Naive thymus-derived CD4-positive, alpha-beta T cell (primary cell): ENCODE measurements at places on chromosomes 1 and 21. TPM values are rescaled to one million over a fixed set of nuclear protein-coding genes. Genes with fewer than 3 reads are reported as not detected.

NBPF4 gene
- not detected for polyA plus RNA-seq

SEC16B gene
- not detected for polyA plus RNA-seq

OR2T35 gene
- polyA plus RNA-seq, result not detected

VWA1 gene
- polyA plus RNA-seq, result not detected

JAM2 gene
- polyA plus RNA-seq, result 0.04 TPM

BEST4 gene
- polyA plus RNA-seq, result not detected

SEMA6C gene
- 0.56 TPM for polyA plus RNA-seq

F5 gene
- polyA plus RNA-seq, result 1.2 TPM

FAM72D gene
- not detected for polyA plus RNA-seq

LIN28A gene
- polyA plus RNA-seq, result not detected

NR1I3 gene
- polyA plus RNA-seq, result not detected

INAVA gene
- not detected for polyA plus RNA-seq

ATP6V1G3 gene
- not detected for polyA plus RNA-seq

DCST1 gene
- not detected for polyA plus RNA-seq

- DNase-seq, result no peak
Observed at GRCh38 chr1:88662723-88663122, 21.4 kb upstream of the PKN2 start.

DNA sequence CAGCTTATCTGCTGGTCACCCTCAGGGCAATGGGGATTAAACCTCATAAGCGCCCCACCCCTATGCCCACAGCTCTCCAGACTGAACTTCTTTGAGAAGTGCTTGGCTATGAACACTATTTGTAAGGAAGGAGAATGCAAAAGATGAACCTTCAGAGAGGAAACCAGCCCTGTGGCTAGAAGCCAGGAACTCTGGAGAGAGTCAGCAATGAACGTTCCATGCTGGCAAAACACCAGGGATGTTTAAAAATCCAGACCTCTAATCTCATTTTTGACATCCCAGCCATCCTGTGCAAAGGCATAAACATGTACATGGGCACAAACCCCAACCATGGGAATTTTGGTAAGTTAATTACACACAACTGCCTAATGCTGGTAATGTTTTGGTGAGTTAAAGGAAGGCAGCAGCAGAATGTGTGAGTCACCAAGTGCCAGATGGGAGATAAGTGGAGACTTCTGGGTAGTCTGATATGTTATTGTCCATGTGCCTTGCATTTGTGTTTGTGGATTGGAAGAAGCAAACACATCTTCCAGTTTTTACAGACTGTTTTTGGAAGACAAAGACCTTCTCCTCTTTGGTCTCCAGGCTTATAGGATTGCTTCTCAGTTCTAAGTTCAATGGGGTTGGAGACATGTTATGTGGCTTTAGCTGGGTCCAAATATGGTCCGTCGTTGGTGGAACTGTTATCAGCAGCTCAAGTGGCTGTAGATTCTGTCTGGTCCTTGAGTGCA lies 174.1 kb upstream of the ETV3 start:
- DNase-seq, result no peak

DNA sequence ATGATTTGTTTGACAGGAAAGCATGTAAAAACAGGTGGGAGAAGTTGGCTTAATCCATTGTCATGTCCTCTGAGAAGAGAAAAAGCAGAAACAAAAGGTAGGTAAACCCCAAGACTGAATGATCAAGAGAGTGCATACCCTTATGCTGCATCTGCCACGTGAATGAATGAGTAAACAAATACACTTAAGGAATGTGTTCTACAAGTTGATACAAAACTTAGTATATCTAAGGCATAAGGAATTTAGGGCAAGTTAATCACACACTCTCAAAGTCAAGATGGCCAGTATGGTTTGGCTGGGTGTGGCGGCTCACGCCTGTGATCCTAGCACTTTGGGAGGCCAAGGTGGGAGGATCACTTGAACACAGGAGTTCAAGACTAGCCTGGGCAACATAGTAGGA lies 34.2 kb downstream of the HMCN1 start:
- DNase-seq, result no peak

DNA sequence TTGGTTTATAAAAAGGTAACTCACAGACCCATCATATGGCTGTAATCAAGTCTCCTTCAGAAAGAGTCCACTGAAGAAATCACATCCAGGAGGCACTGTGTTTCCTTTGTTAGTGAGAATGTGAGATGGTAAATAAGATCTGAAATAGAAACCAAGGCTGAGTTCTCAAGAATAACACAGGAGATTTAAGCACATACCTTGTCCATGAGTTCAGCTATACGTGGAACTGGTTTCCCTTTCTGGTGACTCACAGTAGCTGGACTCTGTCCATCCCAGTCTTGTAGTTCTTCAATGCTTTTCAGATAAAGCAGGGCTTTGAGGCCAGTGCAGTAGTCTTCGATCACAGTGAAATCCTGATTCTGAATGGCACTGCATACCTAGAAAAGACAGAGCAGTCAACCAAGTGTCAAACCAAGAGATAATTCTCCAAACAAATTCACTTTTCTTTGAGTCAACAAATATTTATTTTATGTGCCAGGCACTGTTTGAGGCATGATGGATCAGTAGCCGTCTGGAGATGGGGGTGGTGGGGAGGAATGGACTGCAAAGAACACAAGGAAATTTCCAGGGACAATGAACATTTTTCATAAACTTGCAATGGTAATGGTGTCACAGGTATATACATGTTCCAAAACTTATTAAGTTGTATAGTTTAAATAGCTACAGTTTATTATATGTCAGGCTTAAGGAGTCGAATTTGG lies 471.4 kb downstream of the PTBP2 start:
- no peak for DNase-seq

DNA sequence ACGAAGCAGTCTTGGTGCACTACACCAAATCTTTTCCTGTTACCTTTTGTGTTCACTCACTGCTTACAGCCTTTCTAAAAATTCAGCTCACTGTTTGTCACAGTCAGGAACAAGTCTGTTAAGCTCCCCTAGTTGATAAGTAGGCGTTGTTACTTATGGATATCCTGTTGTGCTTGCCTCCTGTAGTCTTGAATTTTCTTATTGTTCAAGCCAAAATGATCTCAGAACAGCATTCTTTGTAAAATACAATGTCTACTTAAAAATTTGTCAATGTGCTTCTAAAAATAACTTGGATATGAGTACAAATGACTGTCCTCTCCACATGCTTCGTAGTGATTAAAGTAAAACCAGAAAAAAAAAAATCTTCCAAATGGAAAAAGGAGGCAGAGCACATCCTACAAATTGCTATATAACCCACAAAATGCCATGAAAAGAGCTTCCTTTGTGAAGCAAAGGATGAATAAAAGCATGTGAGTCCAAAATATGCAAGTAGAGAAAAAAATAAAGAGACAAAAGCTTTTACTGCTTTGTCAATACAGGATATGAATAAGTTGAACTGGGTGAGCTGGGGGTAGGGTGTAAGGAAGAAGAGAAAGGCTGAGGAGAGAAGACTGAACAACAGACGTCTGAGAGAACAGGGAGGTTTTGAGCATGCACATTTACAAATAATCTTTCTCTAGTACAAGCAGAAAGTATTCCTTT lies 228.9 kb upstream of the ADGRL4 start:
- no peak for DNase-seq

- DNase-seq, result no peak
Observed at GRCh38 chr1:230381049-230381467, 45.1 kb downstream of the PGBD5 start.

DNA sequence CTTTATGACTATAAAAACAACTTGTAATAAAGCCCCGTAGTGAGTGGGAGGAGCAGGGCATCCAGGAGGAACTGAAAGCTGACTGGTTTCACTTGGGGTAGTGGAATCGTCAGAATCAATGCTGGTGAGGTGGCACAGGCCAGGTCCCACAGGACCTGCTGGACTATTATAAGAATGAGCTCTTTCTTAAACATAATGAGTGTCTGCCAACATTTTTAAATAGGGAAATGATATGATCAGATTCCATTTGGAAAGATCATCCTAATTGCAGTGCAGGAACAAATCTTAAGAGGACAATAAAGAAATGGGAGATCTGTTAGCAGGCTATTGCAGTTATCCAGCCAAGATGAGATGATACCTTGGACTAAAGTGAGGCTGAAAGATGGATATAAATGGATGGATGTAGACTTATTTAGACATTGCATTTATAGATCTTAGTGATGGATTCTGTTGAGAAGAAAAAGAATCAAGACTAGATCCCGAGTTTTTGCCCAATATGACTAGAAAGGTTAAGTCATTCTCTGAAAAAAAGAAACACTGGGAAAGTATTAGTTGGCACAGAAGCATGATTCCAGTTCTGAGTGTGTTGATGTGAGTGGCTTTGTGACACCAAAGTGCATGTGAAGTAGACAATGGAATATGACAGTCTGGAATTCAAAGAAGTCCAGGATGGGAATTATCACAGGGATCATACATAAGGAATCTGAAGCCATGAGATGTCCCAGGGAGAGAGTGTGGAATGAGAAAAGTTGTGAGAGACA lies 153.3 kb upstream of the SGIP1 start:
- DNase-seq, result no peak

DNA sequence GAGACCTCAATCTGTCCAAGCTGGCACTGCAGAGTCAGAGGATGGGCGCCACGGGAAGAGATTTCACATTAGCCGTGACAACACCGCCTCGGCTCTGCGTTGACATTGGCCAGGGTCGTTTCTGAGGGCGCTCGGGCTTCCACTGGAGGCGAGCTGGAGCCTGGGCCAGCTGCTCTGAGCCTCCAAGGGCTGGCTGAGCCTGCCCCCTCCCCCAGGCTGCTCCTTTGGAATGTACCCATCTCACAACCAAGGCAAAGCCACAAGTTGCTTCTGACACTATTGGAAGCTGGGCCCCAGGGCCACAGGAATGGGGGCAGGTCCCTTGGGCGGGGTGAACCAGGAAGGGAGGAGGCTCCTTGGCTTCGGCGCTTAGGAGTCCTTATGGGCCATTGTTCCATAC lies 12.7 kb downstream of the GPR3 start:
- no peak for DNase-seq

GRCh38 chr1:98336472-98337083 lies 324.9 kb upstream of the SNX7 start:
- DNase-seq, result no peak

DNA sequence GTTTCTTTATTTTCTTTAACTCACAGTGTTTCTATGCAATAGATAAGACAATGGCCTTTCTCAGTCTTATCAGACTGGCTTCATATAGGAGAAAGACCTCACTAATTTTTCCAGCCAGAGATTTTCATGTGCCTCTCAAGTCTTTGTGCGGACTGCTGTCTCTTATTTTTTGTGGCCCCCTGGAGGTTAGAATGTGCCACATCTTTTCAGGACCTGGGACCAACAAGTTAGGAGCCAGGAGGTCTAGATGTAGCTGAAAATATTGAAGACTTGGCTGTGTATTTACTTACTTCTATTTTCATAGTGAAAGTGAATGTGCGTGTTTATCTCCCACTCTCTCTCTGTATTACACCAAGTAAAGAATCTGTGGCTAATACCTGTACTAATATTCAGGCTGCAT lies 42.1 kb upstream of the CFHR3 start:
- no peak for DNase-seq

DNA sequence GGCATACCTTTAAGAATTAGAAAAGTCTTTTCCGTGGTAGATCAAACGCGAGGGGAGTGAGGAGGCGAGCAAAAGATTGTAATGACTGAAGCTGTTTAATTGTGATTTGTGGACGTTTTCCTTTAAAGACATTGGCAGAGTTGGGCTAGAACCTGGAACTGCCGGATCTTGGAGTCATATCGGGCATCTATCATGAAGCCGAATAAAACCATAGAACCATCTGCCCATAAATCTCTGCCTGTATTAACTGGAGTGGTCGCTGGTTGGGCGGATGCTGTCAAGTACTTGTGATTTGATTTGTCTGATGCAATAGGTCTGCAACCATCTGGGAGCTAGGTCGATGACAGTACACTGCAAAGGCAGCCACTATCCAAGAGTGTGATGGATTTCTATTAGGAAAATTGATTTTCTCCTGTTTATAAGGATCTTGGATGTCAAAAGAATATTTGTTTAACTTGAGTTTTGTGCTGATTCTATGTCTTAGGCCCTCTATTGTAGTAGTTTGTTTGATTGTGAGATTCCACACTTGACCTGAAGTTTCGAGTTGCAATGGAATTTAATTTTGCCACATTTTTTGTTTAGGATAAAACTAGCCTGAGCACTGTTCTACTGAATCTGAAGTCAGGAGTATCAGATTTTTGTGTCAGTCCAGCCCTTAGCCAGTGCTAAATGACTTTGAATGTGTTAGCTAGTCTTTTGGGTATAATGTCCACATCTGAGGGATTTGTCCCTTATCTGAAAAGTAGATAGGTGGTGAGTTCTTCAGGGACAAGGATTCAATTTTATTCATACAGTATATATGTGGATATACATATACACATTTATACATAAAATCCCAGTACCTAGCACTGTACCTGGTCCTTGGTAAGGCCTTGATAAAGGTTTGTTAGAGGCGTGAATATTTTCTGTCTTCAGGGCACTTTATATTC lies 1.2 kb downstream of the SARS1 start:
- no peak for DNase-seq

GRCh38 chr1:53328541-53329499 lies 950 bp upstream of the LRP8 start:
- DNase-seq, result no peak

- DNase-seq, result no peak
Observed at GRCh38 chr1:75990686-75991085, 58.5 kb upstream of the ASB17 start.

DNA sequence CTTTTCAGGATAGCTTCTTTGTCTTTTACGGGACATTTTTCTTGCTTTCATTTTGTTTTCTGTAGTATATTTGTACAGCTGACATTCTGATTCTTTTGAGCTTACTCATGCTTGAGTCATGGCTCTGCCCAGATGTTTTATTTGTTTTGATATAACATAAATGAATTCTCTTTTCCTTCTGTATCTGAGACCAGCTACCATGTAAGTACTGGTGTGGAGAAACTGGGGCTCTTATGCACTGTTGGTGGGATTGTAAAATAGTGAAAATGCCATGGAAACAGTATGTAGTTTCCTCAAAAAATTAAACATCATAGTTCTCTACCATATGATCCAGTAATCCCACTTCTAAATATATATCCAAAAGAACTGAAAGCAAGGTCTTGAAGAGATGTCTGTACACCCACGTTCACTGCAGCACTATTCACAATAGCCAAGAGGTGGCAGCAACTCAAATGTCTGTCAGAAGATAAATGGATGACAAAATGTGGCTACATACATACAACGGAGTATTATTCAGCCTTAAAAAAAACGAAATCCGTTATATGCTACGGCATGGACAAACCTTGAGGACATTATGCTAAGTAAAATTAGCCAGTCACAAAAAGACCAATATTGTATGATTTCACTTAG lies 61.4 kb downstream of the EIF2B3 start:
- no peak for DNase-seq

DNA sequence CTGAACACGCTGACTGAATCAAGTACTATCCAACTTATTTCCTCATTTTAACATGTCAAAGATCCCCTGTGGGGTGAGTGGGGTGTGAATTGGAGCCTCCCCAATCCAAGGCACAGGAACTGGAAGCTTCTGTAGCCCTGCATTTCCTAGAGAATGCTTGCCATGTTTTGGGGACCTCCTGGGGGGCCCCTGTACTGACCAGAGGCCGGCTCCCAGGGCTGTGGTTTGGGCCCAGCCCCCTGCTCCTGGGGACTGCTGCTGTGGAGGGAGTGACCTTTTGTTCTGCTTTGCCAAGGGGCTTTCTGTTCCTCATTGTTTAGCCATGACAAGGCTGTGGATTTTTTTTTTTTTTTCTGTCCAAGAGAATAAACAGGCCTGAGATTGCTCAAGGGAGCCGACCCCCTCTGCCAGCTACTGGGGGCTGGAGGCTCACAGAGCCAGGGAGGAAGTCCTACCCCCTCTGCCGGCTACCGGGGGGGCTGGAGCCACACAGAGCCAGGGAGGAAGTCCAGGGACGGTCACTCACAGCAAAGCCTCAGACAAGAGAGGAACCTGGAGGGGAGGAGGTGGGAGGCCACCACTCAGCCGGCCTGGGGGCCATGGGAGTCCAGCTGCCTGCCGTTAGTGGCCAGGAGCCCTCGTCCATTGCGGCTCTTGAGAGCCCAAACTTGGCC lies 17.4 kb downstream of the TNFRSF1B start:
- no peak for DNase-seq
